Central memory CD8-positive, alpha-beta T cell (primary cell): ENCODE measurements at places on chromosomes 7 and 10.

- no peaks in the 10 kb centered on the region for H3K4me1 ChIP-seq
- no peaks in the 10 kb centered on the region for H3K36me3 ChIP-seq
- no peak overlapping the region for H3K4me3 ChIP-seq
- H3K27me3 ChIP-seq, result no peaks in the 10 kb centered on the region
These were observed 42.3 kb upstream of the FOXI2 start for GRCh38 chr10:127694580-127695193.

DNA sequence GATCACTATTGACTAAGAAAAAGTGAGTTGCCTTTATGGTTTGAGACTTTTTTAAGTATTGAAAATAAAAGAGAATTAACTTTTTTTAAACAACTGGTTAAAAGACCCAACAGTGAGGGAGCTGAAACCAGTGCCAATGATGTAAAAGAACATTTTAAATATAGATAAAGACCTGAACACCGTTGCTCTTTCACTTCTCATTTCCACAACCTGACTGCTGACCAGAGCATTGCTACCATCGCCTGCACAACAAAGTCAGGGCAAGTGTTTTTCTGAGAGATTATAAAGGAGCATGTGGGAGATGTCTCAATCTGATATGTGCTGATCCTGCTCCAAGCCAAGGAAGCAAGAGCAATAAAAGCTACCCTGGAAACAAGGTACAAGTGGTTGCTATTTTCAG lies 34.7 kb downstream of the IMMP2L start:
- no peak overlapping the region for H3K4me3 ChIP-seq
- H3K27ac ChIP-seq, result no peak overlapping the region
- no peaks in the 10 kb centered on the region for H3K27me3 ChIP-seq
- DNase-seq, result no peak
- H3K36me3 ChIP-seq, result no peaks in the 10 kb centered on the region

DNA sequence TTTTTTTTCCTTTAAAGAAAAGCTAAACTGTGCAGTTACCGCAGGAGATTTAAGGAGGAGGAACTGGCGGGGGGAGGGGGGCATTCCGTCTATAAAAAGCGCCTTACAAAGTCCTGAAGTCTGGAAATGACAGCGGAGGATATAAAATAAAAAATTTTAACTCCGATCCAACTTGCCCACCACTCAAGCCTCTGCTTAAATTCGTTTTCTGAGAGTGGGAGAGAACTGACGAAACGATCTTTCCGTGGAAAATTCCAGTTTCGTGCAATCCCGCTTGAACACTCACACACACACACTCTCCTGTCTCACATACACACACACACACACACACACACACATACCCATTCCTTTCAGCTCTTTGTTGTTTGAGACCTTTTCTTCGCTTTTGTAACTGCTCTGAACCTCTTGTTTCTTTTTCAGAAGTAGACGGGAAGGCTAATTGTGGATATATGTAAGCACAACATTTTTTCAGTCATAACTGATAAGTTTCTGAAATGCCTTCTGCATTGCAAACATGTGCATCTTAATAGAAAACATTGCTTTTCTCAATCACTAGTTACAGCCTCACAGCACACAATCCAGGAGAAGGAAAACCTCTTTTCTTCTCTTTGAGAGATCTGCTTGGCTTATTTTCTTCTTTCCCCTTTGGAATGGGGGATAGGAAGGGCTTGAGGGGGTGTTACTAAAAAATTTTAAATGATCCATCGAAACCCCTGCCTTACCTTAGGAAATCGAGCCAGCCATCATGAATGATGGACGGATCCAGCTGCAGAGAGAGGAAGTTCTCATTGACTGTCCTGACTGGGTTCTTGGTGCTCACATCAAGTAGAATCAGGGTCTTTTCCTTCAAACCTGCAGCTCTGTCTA lies 628 bp downstream of the HPSE2 start:
- H3K4me1 ChIP-seq, result no peaks in the 10 kb centered on the region
- H3K36me3 ChIP-seq, result peaks cover 3% of the 10 kb centered on the region
- peaks cover 82% of the 10 kb centered on the region for H3K27me3 ChIP-seq

- DNase-seq, result no peak
- H3K4me1 ChIP-seq, result no peaks in the 10 kb centered on the region
- H3K36me3 ChIP-seq, result peaks cover 5% of the 10 kb centered on the region
- H3K4me3 ChIP-seq, result no peak overlapping the region
- no peak overlapping the region for H3K27ac ChIP-seq
- H3K27me3 ChIP-seq, result no peaks in the 10 kb centered on the region
These were observed 6.5 kb downstream of the SCART1 start for GRCh38 chr10:133460208-133460769.

DNA sequence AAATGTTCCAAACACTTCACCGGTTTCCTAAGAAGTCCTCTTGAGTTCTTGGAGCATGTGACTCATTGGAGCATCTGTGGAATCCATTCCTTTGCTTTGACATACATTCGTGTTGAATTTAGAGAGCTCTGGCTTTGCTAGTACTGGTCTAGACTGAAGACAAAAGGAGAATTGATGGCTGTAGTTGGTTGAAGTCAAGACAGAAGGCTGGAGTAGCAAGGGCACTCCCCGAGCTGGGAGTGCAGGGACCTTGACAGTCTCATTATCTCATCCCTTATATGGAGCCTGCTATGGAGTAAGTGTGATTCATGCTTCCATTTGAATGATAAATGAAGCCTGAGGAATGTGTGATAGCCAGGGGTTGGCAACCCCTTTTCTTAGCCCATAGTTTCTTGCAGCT lies 1249.1 kb downstream of the TYW1 start:
- no peaks in the 10 kb centered on the region for H3K27me3 ChIP-seq
- no peak for DNase-seq
- H3K27ac ChIP-seq, result no peak overlapping the region
- no peaks in the 10 kb centered on the region for H3K36me3 ChIP-seq
- H3K4me3 ChIP-seq, result no peak overlapping the region

- no peaks in the 10 kb centered on the region for H3K36me3 ChIP-seq
- H3K4me3 ChIP-seq, result no peak overlapping the region
- DNase-seq, result no peak
- no peaks in the 10 kb centered on the region for H3K27me3 ChIP-seq
- no peaks in the 10 kb centered on the region for H3K4me1 ChIP-seq
- no peak overlapping the region for H3K27ac ChIP-seq
These were observed 19.8 kb upstream of the COL1A2 start for GRCh38 chr7:94374721-94375566.

- DNase-seq, result peak; percentile 73
- H3K4me3 ChIP-seq, result peak overlapping the region; percentile 74
- H3K27me3 ChIP-seq, result no peaks in the 10 kb centered on the region
- H3K4me1 ChIP-seq, result peaks cover 96% of the 10 kb centered on the region
- H3K36me3 ChIP-seq, result peaks cover 71% of the 10 kb centered on the region
These were observed 58.3 kb downstream of the IKZF1 start for GRCh38 chr7:50362712-50363282.

DNA sequence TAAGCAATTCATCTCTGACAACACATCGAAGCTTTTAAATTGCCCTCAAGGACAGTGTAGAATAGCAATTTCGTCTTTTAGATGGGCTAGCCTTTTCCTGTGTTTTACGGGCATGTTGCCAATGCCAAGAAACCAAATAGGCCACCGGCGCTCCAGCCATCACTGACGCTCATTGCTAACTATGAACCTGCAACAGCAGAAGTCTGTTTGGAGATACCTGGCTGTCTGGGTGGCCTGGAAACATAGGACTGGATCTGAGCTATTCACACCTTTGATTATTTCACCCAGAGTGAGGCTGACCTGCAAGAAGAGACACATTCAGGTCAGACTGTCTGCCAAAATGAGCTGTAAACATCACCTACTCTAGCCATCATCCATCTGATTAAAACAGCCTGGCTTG lies 12.0 kb downstream of the KPNA7 start:
- no peaks in the 10 kb centered on the region for H3K36me3 ChIP-seq
- no peaks in the 10 kb centered on the region for H3K4me1 ChIP-seq
- no peak overlapping the region for H3K27ac ChIP-seq
- peaks cover 24% of the 10 kb centered on the region for H3K27me3 ChIP-seq
- DNase-seq, result no peak

- no peak for DNase-seq
- peaks cover 3% of the 10 kb centered on the region for H3K36me3 ChIP-seq
- H3K4me1 ChIP-seq, result no peaks in the 10 kb centered on the region
- no peaks in the 10 kb centered on the region for H3K27me3 ChIP-seq
These were observed 217.7 kb upstream of the BMPER start for GRCh38 chr7:33687625-33688024.

DNA sequence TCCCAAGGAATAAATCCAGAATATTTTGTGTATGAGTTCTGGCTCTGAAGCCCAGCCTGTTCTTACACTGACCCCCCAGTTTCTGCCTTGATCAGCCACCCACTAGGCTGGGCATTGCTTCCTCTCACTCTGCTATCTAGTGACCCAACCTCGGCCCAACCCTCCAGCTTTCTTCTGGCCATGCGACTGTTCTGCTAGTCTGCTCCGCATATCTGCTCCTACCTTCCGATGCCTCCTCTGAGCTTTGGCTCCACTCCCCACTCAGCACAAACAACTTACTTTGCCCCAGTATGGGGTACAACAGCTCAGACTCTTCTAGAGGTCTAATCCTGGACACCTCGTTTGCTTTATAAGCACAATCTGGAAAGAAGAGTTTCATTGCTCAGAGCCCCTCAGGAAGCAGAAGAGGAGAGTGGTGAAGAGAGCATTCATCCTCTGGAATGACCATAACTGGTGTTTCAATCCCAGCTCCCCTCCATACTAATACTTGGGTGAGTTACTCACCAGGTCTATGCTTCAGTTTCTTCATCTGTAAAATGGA lies 99.6 kb downstream of the NPSR1 start:
- no peak overlapping the region for H3K4me3 ChIP-seq
- H3K36me3 ChIP-seq, result no peaks in the 10 kb centered on the region
- no peak overlapping the region for H3K27ac ChIP-seq
- H3K27me3 ChIP-seq, result peaks cover 47% of the 10 kb centered on the region

- no peak overlapping the region for H3K4me3 ChIP-seq
- no peaks in the 10 kb centered on the region for H3K36me3 ChIP-seq
- DNase-seq, result no peak
These were observed 5.8 kb downstream of the LIPJ start for GRCh38 chr10:88592381-88592780.

- H3K36me3 ChIP-seq, result no peaks in the 10 kb centered on the region
- peaks cover 7% of the 10 kb centered on the region for H3K27me3 ChIP-seq
- no peak overlapping the region for H3K27ac ChIP-seq
- H3K4me3 ChIP-seq, result no peak overlapping the region
- no peaks in the 10 kb centered on the region for H3K4me1 ChIP-seq
These were observed 267.8 kb upstream of the MYO3A start for GRCh38 chr10:25666276-25666675.

- no peaks in the 10 kb centered on the region for H3K4me1 ChIP-seq
- no peaks in the 10 kb centered on the region for H3K36me3 ChIP-seq
- no peak overlapping the region for H3K4me3 ChIP-seq
- DNase-seq, result no peak
These were observed 76.6 kb downstream of the PTPRE start for GRCh38 chr10:127983344-127984100.

GRCh38 chr10:124168581-124168980 lies 75.2 kb upstream of the CHST15 start:
- no peaks in the 10 kb centered on the region for H3K36me3 ChIP-seq
- no peak overlapping the region for H3K4me3 ChIP-seq
- no peak overlapping the region for H3K27ac ChIP-seq
- peaks cover 13% of the 10 kb centered on the region for H3K27me3 ChIP-seq
- H3K4me1 ChIP-seq, result no peaks in the 10 kb centered on the region
- no peak for DNase-seq

DNA sequence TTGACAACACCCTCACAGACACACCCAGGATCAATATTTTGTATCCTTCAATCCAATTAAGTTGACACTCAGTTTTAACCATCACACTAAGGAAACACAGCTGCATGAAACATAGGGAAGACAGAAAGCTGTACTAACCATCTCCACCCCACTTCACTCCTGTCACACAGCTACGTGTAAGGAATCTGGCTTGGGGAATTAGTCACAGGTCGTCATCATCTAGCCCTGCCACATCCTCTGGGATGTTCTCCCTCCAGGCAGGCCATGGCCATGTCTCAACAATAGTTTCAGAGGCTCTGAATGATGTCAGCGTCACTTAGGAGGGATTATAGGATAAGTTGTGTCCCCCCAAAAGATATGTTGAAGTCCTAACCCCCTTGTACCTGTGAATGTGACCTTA lies 10.8 kb upstream of the SEMA3C start:
- H3K27ac ChIP-seq, result no peak overlapping the region
- no peaks in the 10 kb centered on the region for H3K27me3 ChIP-seq
- H3K4me3 ChIP-seq, result no peak overlapping the region
- H3K4me1 ChIP-seq, result no peaks in the 10 kb centered on the region
- no peak for DNase-seq

DNA sequence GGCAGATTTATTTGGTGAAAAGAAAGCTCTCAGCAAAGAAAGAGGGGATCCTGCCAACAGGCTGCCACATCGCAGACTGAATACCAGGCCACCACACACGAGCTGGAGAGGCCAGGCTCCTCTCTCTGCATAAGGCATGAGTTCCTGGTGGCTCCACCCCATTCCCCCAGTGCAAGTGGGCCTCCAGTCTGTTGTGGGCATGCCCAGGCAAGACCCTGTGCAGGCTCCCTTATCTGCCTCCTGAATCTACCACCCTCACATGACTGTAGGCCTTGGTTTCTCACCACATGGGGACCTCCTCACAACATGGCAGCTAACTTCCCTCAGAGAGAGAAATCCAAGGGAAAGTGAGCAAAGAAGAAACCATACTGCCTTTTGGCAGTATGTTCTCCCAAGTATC lies 26.7 kb upstream of the CUL1 start:
- no peak overlapping the region for H3K27ac ChIP-seq
- H3K4me3 ChIP-seq, result no peak overlapping the region
- no peaks in the 10 kb centered on the region for H3K4me1 ChIP-seq
- no peak for DNase-seq
- H3K27me3 ChIP-seq, result peaks cover 19% of the 10 kb centered on the region

GRCh38 chr10:113003052-113003451 lies 53.0 kb downstream of the TCF7L2 start:
- H3K36me3 ChIP-seq, result peaks cover 5% of the 10 kb centered on the region
- H3K4me3 ChIP-seq, result no peak overlapping the region
- peaks cover 38% of the 10 kb centered on the region for H3K4me1 ChIP-seq
- no peak overlapping the region for H3K27ac ChIP-seq
- no peak for DNase-seq
- peaks cover 30% of the 10 kb centered on the region for H3K27me3 ChIP-seq

GRCh38 chr7:74289018-74289658 lies at the start of gene CLIP2:
TSS of gene CLIP2 (plus strand) at chr7:74289407. CDS start at chr7:74317547, 28,140 bp downstream.
- peaks cover 30% of the 10 kb centered on the region for H3K4me1 ChIP-seq
- no peaks in the 10 kb centered on the region for H3K27me3 ChIP-seq
- peak within 1 kb of the TSS; percentile 67 for H3K27ac ChIP-seq
- DNase-seq, result peak; percentile 37

DNA sequence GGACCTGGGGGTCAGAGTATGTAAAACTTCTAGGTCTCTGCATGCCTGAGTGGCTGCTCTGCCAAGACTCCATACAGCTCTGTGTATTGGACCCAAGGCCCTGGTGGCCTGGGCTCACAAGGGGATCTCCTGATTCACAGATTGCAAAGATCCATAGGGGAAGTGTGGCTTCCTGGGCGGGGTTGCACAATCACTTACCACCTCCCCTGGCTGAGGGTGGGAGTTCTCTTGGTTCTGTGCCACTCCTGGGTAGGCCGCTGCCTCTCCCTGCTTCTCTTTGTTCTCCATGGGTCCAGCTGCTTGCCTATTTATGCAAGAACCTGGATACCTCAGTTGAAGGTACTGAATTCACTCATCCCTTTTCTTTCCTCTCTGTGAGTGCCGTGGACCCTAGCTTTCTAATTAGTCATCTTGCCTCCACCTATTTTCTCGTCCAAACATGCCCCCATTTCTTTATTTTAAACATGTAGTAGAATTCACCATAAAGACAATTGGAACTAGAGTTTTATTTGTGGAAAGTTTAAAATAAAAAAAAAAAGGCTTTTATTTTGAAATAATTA lies 18.5 kb upstream of the AGR3 start:
- no peak overlapping the region for H3K4me3 ChIP-seq
- H3K4me1 ChIP-seq, result no peaks in the 10 kb centered on the region
- no peaks in the 10 kb centered on the region for H3K36me3 ChIP-seq
- DNase-seq, result no peak

GRCh38 chr7:133185512-133185911 lies 67.4 kb upstream of the EXOC4 start:
- H3K36me3 ChIP-seq, result no peaks in the 10 kb centered on the region
- DNase-seq, result no peak
- H3K4me1 ChIP-seq, result no peaks in the 10 kb centered on the region
- H3K27me3 ChIP-seq, result peaks cover 7% of the 10 kb centered on the region
